ENCODE measurements at places on chromosomes 2 and 18.

DNA sequence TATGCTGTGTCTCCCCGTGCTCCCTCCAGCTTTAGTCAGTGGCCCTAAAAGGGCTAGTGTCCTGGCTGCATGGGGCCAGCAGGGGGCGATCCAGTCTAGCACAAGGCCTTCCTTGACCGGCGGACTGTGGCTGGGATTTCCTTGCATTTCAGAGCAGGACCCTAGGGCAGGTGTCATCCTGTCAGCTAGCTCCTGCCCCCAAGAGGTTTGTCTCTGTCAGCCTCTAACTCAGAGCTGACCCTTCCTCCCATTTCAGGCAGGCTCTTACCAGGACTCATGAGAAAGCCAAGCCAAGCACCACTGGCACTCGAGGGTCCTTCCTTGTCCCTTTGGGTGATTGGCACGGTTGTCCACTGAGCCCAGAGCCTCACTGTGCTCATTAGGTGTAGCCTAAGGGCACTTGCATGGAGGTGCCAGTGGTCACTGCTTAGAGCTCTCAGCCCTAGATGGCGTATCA lies 140.3 kb downstream of the RPIA start:
- DNase-seq = no peak

- no peak for DNase-seq
These were observed 101.1 kb upstream of the CCDC85A start for GRCh38 chr2:56082665-56083064.

DNA sequence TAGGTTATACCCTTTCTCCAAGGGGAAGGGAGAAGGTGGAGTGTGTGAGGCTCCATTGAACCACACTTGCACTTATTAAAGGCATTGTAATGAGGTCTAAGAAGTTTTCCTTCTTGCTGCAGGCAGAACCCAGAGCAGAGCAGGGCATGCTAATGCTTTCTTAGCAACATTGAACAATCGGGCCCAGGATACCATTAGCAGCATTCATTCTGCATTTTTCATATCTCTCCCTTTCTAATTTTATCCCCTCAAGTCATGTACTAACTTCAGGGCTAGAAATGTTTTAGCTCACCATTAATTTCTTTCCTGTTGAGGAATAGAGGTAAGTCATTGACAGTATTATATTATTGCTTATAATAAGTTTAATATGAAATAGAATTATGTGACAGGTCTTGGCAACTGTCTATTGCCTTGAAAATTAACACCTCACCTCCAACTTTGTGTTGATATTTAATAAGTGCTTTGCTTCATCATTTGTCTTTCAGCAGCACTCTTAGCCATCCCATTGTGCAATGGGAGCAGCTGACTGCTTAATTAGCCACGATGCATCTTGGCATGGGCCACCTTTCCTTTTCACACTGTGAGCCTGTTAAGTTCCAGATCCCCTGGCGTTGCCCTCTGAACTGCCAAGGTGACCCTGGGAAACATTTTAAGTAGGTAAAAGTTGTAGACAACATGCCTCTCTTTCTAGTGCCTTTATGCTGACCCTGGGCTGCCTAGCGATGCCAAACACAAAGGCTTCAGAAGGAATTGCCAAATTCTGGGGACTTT lies 300.8 kb upstream of the MEX3C start:
- no peak for DNase-seq

- no peak for DNase-seq
These were observed 119.8 kb downstream of the AGAP1 start for GRCh38 chr2:235613649-235614048.

- DNase-seq = no peak
These were observed 163.2 kb downstream of the TMEM182 start for GRCh38 chr2:102925003-102925402.

- no peak for DNase-seq
These were observed 46.4 kb upstream of the ACAA2 start for GRCh38 chr18:49859725-49860124.

GRCh38 chr18:9906481-9906880 lies 7.3 kb upstream of the VAPA start:
- DNase-seq = no peak

DNA sequence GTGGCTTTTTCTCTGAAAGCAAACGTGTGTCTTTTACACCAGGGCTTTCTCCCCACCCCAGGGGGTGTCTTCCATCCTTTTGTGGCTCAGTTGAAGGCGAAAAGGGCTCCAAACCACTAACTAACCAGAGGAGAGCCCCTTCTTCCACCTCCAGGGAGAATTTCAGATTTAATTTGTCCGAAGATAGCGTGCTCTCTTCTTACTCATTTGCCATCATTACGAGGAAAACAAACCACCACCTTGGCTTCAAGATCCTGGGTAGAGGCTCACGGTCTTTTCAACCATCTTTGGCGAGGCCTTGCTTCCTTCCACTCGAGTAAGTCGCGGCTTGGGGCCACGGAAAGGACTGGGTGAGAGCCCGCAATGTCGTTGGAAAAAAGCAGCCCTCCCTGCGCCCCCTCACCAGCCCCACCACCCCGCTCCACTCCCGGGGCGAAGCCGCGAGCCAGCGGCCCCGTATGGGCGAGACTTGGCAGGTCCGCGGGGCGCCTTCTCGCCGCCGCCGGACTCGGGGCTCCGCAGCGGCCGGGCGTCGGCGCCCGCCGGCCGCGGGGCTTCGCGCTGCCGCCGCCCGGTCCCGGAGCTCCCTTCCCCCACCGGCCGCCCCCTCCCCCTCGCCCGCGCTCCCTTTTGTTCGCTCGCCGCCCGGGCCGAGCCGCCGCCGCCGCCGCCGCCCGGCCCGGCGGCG lies 1.7 kb upstream of the ZNF532 start:
- DNase-seq = no peak

DNA sequence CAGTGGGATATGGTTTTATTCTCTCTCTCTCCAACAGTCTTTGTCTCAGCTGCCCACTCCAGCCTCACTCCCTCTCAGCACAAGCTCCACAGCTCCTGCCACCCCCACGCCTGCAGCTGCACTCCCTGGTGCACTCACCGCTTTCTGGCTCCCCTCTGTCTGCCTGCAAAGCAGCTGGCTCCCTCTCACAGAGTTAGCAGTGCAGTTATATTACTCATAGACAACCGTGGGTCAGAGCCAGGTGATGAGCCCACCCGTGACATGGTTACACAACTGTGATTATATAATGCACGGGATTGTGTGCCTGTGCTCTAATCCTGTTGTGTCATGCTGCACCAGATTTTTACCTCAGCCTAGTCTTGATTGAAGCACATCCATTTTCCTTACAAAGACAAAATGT lies 276.9 kb upstream of the CHAC2 start:
- DNase-seq = no peak

- no peak for DNase-seq
These were observed 667.3 kb upstream of the CRIM1 start for GRCh38 chr2:35688309-35688708.

GRCh38 chr2:11812466-11813248 lies 66.2 kb downstream of the LPIN1 start:
- no peak for DNase-seq

DNA sequence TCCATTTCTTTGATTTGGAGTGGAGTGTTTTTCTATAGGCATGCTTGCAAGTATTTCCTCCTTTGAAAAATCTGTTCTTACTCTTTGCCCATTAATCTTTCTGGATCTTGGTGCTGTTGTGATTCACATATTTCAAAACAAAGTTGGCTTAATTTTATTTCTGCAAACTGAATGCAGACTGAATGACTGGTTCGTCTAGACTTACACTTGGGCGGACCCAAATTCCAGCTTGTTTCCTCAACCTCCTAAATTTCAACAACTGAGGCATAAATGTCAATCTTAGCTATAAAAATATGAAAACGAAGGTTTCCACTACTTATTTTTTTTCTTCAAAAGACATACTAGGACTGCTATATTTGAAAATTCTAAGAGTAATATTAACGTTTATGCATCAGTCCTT lies 59.0 kb downstream of the ANKRD44 start:
- DNase-seq = no peak

- no peak for DNase-seq
These were observed 317.4 kb upstream of the UBE2E3 start for GRCh38 chr2:180662941-180663471.

DNA sequence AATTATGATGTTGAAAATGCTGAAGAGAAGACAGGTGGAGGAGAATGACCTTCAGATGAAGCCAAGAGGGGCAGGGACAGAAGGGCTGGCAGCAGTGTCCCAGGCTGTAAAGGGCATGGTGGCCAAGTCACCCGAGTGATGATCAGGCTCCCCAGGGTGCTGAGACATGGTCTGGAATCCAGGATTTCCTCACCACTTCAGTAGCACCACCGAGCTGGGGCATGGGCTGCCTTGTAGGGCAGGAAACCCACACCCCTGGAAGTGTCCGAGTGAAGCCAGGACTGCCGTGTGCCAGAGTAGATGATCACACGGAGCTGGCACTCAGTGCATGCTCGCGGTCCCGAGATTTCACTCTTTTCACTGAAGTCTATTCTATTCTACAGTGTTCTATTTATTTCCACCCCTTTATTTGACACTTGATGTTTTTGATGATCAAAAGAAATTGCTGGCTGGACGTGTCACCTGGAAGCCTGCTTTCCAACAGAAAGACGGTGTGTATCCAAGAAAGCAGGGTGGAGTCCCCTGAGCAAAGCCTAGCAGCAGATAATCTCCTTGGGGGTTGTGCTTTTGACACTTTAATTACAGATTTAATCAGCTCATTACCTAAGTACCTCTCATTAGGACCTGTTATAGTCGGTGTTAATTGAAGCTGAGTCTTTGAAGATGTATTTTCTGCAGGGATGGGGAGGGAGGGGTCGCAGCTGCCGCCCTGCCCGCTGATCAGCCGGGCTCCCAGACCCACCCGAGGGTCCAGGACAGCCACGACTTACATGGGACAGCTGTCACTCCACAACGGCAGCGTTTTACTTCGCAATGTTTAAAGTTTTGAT lies 92.3 kb downstream of the SEPTIN10 start:
- no peak for DNase-seq

- DNase-seq = no peak
These were observed 467.7 kb downstream of the EPHA4 start for GRCh38 chr2:221104361-221104811.

GRCh38 chr2:173567493-173567892 lies 212.8 kb downstream of the CDCA7 start:
- DNase-seq = no peak

DNA sequence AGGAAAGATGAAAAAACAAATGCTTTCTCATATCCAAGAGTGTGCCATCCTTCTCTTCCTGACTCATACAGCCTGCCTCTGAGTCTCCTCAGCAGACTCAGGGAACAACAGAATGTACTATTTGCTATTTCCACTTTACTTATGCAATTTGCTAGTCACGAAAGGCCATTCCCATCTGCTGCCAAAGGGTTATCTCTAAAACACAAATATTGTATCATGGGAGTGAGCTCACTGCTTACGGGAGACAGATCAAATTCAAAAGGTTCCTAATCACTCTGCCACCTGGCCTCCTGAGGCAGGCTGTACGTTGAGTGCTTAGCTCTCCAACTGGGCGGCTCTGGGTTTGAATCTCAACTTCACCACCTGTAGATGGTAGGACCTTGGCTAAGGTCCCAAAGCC lies 92.0 kb downstream of the GAREM1 start:
- no peak for DNase-seq

DNA sequence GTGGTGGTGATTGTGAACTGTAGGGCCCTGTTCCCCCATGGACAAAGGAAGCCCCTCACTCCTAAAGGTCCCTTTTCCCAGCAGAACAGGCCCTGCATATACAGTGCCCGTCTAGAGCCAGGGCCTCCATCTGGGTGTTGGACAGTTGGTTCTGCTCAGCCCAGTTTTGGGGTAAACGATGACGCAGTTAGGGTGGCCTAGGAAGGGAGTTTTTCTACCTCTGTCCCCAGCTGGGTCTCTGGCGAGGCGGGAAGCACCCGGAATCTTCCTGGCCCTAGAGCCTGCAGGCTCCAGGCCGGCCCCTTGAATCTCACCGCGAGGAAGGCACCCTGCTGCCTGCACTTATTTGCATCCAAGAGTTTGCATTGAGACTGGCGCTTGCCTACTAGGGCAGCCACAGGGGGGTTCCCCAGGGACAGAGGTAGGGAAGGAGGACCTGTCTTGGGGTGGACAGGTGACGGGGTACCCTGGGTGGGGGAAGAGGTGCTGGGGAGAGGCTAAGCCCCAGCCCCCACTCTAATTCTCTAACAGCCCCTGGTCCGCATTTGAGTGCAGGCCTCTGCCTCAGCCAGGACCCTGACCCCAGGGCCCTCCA lies 529 bp upstream of the MTA3 start:
- no peak for DNase-seq

DNA sequence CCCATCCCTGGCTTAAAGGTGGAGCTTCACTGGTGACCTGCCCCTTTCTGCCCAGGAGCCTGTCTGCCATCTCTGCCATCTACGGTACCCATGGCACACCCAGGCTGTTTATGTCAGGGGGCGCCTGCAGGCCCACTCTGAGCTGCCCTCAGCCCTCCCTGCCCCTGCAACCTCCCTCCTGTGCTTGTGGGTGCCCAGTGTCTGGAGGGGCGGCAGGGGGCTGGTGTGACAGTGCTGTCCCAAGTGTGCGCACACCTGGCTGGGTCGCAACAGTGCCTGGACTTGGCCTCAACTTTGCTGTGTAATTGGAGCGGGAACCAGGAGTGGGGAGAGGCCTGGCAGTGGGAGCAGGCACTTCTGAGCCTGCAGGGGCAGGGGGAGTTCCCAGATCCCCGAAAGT lies 102.4 kb downstream of the ALMS1 start:
- DNase-seq = no peak

GRCh38 chr2:127181851-127182250 lies 38.2 kb downstream of the CYP27C1 start:
- DNase-seq = no peak

DNA sequence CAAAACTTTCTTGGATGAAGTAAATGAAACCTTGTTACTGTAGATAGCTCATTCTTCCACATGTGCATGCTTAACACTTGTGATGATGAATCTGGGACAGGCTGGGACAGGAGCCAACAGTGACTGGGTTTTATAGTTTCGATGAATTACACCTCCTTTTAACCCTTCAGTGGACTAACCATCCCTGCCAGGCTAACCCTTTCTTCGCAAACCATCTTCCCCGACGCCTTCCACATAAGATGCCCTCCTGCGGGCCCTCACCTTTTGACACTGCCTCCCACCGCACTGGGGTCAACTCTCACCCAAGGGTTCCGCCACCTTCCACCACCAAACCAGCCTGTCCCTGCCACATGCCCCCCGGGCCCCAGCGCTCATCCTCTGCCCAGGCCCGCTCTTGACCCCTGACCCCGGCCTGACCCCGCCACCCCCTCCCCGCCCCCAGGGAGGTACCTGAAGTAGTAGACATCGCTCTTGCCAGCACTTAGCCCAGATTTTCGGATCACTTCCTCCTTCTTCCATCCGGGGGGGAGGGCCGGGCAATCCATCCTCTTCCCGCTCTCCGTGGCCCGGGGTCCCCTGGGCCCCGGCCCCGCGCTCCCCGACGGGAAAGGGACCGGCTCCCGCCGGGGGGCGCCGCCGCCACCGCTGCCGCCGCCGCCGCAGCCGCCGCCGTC lies 764 bp downstream of the MBD2 start:
- DNase-seq = peak; percentile 42
